CD14-positive monocyte (primary cell): ENCODE measurements at places on chromosomes 6 and 20. TPM values are rescaled to one million over a fixed set of nuclear protein-coding genes. Genes with fewer than 3 reads are reported as not detected.

GRCh38 chr20:3296261-3297078 is 57.5 kb upstream of the SLC4A11 start:
- DNase-seq = no peak

DNA sequence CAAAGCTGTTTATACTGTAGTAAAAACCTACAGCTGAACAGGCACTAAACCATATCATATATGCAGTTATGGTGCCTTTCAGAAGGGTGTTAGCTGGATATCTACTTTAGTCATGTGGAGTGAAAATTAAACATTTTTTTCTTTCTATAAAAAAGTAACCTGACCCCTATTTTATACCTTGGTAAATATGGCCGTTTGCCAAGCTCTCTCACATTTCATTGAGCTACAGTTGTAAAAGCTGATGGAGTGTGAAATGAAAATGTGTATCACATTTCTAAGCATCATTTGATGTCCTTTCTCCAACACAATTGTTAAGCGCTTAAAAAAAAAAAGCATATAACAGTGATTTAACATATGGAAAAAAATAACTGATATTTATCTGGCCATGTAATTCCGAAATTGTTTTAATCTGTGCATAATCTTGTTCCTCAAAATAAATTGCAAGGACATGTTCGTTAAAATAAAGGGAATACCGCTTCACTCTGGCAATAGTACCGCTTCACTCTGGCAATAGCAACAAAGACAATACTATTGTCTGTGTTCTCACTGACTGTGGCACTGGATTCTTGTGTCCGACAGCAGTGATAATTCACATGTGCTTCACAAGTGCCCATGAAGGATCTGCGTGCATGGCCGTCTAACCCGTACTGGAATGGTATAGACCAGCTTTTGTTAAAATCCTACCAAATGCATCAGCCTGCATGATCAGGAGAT is 391.8 kb upstream of the SOX4 start:
- DNase-seq = no peak

- no peak for DNase-seq
These were observed 9.9 kb upstream of the SCGN start for GRCh38 chr6:25641940-25642666.

DNA sequence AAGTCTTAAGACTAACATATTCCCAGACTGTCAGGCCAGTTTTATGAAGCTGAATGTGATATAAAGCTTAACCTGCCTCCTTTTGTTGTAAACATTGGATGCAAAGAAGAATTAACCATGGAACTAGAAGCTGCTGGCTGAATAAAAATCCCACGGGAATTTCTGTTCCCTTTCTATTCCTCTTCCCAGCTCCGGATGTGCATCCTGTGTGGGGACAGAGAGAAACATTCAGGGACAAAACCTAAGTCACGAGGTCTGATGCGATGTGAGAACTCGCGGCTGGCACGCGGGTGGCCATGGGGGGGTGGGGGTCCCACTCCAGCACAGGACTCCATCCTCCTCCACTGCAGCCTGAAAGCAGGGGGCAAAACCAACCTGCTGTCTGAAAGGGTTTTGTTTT is 32.2 kb downstream of the RAMACL start:
- DNase-seq = no peak

DNA sequence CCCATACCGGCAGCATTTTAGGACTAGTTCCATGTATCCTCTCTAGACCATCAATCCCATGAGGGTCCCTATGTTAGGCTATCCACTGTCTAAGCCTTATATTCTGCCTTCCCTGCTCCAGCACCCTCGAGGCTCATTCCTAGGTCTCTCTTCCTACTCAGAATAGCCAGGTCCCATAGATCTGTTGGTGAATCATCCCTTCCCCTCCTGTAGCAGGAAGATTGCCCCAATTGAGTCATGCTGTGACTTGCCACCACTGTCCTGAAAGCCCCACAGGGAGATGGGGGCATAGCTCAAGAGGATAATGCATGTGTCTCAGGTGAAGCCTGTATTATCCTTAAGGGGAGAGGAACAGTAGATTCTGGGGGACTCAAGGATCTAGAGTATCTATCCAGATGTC is 143.1 kb upstream of the MOCS1 start:
- DNase-seq = no peak

GRCh38 chr6:72622094-72622940 is 453 bp downstream of the KCNQ5 start:
- DNase-seq = peak; percentile 7

DNA sequence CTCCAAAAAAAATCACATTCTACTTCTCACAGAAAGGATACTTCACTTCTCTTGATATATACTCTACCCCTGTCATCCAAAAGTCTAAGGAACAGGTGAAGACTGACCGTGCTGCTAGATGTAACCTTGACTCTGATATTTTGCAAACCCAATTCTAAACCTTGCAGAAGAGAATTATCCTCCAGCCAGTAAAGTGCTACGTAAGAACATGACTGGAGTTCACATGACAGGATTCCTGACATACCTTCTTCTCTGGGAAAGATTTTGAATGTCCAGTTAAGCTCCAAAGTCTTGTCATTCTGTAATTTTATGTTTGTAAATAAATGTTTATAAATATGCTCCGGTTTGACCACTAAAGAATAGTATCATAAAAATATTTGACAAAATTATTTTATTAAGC is 35.8 kb downstream of the BTBD9 start:
- DNase-seq = no peak

DNA sequence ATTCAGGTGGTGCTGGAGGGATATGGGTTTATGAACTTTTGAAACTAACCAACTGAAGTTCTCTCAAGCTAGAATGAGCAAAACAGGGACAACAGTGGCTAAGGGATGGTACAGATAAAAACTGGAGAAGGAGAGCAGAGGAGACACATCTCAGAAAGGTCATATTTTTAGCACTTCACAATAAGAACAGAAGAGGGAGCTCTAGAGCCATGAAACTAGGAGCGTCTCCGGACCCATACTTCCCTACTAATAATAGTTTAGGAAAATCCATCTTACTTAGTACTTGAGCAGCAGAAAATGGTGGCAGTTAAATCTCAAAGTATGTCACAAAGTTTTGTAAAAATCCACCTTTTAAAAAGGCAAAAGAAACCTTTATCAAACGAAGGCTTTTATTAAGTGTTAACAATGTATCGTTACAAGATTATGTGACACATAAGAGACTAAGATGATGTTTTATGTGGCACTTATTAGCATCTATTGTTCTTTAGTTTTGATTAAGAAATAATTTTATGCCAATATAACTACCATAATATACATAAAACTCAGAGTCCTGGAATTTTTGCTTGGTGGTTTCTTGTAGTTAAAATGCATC is 278.6 kb downstream of the TBC1D32 start:
- DNase-seq = peak; percentile 1

DNA sequence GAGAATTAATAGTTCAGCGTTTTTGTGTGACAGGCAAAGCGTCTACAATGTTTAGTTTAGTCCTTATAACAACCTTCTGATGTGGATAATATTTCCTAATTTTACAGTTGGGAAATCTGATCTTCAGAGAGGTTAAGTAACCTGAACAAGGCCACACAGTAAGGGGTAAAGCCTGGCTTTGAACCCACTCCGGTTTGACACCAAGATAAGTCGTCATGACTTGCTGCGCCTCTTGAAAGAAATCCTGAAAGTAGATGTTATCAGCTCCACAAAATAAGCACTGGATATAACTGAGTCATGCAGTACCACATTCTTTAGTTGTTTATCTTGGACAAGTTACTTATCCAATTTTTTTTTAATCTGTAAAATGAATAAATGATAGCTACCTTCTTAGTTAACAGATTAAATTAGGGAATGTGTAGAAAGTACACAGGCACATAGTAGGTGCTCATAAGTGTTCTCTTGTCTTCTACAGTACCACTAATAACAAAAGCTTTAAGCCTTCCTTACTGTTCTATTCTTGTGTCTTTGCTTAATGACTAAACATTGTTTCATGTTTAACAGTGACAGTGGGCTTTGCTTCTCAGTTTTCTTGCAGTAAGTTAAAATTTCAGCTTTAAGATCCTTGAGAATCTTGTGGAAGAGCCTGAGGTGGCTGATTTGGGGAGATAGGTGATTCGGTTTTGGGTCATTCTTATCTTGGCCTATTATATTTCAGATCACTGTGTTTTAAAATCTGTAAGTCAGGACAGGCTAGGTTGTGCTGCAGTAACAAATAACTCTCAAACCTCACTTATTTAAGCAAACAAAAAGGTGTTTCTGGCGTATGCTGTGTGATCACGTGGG is 2.1 kb downstream of the HIVEP1 start:
- no peak for DNase-seq

DNA sequence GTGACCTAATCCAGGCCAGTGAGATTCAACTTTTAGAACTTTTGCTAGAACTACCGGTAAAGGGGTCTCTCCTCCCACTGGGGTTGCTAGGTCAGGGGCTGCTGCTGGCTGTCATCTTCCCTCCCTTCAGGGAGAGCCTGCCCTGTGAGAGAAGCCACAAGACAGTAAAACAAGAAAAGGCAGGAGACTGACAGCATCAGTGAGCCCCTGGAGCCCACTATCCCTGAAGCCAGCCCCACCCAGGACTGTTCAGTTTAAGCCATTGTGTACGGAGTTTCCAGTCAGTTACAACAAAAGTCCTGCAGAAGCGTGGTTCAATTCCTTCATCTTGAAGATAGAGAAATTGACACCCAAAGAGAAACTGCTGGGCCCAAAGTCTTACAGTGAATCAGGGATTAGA is 7.9 kb upstream of the BMP7 start:
- DNase-seq = no peak

GRCh38 chr6:38012573-38012972 is 193.0 kb downstream of the ZFAND3 start:
- DNase-seq = peak; percentile 5

- DNase-seq = no peak
These were observed 186.7 kb downstream of the RPS12 start for GRCh38 chr6:133001040-133001565.

GRCh38 chr6:118985123-118985830 is 50.3 kb upstream of the MCM9 start:
- DNase-seq = no peak

DNA sequence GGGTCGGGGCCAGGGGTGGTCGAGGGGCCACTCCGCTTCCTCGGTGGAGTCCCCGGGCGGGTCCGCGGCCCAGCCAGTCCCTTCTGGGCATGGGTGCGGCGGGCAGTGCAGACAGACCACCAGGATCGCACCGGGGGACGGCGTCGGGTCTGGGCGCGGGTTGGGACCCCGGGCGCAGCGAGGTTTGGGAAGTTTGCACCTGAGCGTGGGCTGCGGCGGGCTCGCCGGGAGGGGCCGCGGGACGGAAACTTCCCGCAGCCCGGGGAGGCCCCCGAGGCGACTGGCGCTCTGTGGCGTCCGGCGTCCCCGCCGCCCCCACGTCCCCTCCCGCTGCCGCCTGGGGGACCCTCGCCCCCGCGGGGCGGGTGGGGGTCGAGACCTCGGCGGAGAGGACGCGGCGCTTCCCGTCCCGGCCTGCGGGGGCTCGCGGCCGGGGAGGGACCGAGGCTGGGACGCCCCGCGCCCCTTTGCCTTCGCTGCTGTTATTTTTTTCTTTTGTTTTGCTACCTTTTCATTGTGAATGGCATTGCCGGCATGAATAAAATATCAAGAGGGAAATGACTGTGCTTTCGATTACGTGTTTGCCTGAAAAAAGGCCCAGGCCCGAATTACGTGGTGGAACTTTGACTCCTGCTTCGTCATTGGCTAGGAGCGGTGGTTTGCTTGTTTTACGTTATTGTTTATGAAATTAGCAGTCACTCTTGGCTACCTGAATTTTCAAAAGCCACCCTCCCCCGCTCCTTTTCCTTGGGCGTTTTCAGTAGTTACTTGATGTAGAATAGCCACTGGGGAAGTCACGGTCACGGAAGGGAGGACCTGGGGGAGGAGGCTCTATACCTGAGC is 703 bp downstream of the SNX9 start:
- DNase-seq = peak; percentile 60

TAP1 gene
- polyA plus RNA-seq = 119 and 136 TPM in 2 replicates

FAM83D gene
- polyA plus RNA-seq = 0.09 TPM

SLC26A8 gene
- 1.5 TPM for polyA plus RNA-seq

FLOT1 gene
- polyA plus RNA-seq = 117 and 132 TPM in 2 replicates

MOG gene
- polyA plus RNA-seq = not detected in 2 replicates

BTN2A1 gene
- polyA plus RNA-seq = 41.4 and 66.4 TPM in 2 replicates

PAK5 gene
- polyA plus RNA-seq = not detected

FKBP5 gene
- 58.5 TPM for polyA plus RNA-seq
